ENCODE measurements at places on chromosomes 4 and X.

- no peak for DNase-seq
Measured at GRCh38 chr4:38684951-38685844, 21.2 kb downstream of the KLF3 start.

DNA sequence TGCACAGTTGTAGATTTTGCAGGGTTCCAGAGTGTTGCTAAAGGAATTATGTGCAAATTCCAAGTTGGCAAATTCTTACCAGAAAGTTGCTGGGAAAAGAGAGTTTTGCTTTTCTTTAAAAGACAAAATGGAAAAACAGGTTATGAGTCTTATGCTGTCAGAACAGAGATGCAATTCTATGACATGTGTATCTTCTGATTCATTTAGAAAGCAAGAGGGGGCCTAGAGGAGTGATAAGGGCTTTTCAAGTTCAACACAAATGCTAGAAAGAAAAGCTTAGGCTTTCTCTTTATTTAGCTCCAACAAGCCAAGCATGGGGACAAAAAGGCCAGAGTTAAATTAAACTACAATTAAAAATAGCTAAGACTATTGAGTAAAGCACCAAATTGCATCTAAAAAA is 72.4 kb upstream of the GATB start:
- DNase-seq: no peak

DNA sequence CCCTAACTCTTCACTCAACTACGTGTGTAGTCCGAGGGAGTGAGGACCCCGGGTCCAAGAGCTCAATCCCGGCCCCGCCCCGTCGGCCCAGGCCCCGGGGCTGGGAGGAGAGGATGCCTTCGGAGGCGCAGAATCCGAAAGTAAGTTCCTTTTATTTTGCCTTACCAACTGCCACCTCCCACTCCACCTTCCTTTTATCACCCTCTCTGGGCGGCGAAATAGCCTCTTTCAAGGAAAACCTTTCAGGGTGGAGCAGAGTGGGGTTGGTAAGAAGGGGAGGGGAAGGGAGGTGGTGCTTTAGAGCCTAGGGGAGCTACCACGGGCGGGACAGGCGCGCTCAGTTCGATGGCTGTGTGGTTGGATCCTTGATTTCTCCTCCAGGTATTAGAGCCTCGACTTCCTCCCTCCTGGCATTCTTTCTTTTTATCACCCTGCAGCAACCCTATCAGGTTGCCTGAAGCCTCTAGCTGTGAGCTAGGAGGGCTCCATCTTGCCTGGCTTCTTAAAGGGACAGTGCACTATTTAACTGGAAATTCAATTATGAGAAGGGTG is 191.2 kb downstream of the RRAGB start:
- peak; percentile 20 for DNase-seq

GRCh38 chrX:134024686-134025377 is 39.4 kb upstream of the GPC3 start:
- no peak for DNase-seq

- DNase-seq: peak; percentile 15
Measured at GRCh38 chrX:40646489-40647306, 663 bp downstream of the CXorf38 start.

DNA sequence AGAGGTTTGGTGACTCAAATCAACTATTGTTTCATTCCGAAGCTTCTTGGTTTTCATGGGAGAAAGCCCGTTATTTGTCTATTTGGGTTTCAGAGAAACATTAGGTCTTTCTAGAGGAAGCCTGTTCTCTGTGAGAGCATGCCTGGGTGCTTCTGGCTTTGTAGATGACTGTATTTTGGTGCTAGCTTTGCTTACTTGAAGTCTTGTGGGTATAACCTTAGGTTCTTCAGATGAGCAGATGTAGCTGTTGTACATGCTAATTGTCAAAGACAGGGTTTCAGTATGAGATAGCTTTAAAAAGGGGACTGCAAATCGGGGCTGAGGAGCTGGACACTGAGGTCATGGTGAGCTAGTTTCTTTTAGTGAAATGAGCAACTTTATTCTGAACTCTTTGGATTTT is 7.9 kb upstream of the STOX2 start:
- DNase-seq: no peak

DNA sequence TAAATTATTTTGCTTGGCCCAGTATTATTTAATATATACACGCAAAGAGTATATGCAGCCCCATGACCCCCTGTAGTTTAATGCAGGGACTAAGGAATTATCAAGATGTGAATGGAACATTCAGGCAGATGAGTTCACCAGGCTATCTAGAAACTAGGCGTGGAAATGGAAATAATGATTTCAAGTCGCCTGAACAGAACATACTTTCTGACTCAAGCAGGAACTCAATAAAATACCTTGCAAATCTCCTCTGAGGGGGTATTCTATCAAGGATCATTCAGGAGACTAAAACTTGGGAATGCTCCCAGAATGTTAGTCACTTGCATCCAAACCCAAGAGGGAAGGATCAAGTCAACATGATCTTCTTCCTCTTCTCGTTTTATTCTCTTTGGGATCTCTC is 59.6 kb upstream of the RASSF6 start:
- DNase-seq: no peak
